ENCODE measurements at places on chromosomes 2 and 18.

GRCh38 chr18:35512761-35513160, 15.0 kb upstream of the INO80C start:
- no peak for DNase-seq

GRCh38 chr2:179019260-179019659, 30.7 kb downstream of the CCDC141 start:
- DNase-seq: no peak

DNA sequence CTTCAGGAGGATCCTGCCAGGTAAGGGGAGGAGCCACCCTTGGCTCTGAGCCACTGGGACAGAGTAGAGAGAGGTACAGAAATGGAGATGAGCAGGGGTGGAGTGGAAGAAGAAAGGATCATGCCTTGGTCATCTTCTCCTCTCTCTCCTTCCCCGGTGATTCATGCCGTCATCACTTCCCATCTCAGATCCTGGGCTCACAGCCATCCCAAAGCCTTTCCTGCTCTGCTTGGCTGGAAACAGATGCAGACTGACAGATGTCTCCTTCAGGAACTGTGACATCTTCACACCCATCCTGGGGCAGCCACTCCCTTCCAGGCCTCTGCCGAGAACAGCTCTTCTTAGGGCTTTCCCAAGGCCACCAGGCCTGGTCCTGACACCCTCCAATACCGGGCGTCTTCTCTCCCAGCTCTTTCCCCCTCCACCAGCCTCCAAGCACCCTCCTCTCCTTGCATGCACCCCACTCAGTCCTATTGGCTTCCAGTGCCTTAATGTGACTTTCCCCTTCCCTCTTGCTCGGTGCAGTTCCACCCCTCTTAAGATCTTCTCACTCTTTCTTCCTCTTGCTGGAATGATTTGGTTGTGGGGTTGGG, 58.3 kb upstream of the TNP1 start:
- no peak for DNase-seq

DNA sequence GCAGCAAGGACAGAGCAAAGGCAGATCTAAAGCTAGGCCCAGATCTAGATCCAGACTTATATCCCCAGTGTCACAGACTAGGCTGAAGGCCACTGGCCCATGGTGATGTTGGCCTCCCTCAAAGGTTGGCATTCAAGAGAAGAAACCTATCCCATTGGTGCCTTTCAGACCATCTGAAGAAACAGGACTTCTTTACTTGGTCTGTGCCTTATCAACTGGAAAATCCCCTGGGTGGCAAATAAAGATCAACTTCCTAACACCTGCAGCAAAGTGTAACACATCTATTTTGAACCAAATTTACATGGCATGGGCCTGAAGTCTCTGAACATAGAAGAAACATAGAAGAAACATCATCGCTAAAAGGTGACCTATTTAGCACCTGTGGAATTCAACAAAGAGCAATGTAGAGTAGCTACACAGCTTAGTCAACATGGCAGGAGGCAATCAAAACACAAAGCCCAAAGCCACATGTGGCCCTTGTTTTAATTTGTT, 35.8 kb downstream of the METTL4 start:
- no peak for DNase-seq

DNA sequence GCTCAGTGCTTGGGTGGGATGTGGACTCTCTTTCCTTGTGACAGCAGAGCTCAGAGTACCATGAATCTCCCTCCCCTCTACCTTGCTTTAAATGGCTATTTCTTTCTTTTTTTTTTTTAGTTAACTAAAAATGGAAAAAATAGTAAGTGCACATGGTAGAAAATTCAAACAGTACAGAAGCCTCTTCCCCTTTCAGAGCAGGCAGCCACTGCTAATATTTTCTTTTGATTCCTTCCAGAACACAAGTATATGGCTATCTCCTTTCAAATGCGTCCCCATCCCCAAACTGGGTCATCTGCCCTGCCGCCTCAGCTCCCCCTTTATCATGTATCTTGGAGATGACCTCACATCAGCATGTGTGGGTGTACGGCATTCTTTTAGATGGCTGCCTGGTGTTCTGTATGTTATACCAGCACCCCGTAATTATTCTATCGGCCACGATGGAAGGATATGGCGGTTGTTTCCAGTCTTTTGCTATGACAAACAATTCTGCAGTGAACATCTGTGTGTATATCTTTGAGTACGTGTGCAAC, 70.5 kb upstream of the DLX2 start:
- DNase-seq: no peak

GRCh38 chr2:149652926-149653325, 65.4 kb upstream of the MMADHC start:
- DNase-seq: no peak

- DNase-seq: no peak
These were observed 80.3 kb downstream of the FMNL2 start for GRCh38 chr2:152415231-152415642.

- no peak for DNase-seq
These were observed 48.4 kb upstream of the NEMP2 start for GRCh38 chr2:190582736-190583506.

GRCh38 chr2:75018162-75018561, 59.7 kb downstream of the POLE4 start:
- no peak for DNase-seq

DNA sequence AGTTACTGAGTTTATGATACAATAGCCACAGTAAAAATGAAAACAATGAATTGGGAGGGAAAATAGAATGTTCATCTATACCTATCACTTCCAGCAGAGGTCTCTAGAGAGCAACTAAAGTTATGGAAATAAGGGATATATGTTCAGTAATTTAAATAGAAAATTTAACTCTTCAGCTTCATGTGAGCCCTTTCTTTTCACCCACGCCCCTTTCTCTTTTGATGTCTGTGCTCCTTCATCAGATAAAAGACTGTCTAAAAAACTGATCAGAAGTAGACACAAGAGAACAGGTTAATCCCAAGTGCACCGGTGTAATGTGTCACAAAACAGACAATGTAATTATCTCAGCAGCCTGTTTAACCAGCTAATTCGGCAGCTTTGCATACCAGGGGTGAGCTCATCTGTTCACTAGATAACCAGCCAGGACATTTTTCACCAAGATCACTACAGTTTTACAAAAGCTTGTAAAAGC, 238.5 kb upstream of the ERBB4 start:
- DNase-seq: no peak

DNA sequence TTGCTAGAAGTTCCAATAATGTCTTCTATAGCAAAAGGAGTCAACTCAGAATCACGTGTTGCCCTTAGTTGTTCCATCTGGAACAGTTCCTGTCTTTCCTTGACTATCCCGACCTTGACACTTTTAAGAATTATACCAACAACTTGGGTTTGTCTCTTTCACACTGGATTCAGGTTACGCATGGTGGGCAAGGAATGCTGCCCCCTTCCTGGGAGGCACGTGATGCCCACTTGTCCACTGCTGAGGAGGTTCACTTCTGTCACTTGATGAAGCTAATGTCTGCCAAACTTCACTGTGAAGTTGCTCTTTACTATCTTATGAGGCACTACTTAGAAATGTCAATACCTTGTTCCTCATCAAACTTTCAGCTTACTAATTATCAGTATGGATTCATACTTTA, 5.3 kb downstream of the COX5B start:
- DNase-seq: no peak

GRCh38 chr2:179861027-179861415, 391 bp downstream of the ZNF385B start:
- DNase-seq: no peak
